ELR (cell line): ENCODE measurements at places on chromosomes 12 and 14.

DNA sequence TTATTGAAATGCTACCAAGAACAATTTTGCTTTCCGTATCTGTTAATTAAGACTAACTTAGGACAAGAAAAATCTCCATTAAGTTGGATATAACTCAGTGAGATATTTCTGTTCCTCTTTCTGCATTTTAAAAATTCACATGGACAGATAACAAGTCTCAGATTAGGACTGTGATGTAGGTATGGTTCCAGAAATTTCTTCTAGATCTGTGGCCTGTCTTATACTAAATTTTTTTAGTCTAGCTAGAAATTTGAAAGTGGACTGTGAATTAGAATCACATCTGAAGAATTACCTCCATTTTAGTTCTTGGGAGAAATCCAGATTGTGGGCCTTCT, 41.6 kb downstream of the USP15 start:
- no peak for DNase-seq

GRCh38 chr14:29643433-29644211, 284.0 kb downstream of the PRKD1 start:
- peak; percentile 5 for DNase-seq

DNA sequence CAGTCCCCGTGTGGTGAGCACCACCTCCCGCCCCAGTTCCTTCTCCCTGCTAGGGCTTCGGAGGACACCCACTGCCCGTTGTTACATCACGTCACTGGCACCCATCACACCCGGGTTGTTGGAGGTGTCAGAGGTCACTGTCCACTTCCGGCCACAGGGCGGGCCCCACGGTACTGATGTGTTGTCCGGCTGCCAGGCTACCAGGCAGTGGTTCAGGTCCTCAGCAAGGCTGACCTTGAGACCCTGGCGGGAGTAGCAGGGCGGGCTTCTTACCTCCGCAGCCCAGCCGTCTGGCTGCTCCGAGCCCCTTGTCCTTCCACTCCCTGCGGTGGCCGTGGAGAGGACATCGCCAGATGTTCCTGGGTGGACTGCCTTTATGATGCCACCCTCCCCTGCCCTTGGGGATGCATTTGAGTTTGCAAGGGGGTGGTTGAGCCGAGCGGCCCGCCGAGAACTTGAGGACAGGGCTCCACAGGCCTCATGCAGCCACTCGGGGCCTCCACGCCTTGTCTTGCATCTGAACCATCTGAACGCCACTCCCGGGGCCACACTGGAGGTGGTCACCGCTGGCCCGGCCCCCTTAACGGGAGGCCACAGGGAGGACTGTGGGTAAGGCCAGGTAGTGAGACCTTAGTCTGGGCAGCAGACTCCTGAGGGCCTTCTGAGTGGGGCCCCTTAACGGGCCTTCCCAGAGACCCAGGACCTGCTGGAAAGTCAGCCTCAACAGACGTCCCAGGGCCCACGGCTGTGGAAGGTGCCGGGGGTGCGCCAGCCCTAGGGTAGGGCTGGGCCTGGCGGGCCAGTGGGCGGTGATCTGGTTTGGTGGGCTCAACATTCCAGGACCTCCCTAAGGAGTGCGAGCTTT, 27.1 kb upstream of the PLD4 start:
- DNase-seq = no peak

- peak; percentile 25 for DNase-seq
Observed at GRCh38 chr12:54355104-54355815, 9.0 kb downstream of the GPR84 start.

- DNase-seq = peak; percentile 34
Observed at GRCh38 chr12:40622246-40622838, 69.9 kb upstream of the CNTN1 start.

GRCh38 chr14:53380052-53380866, 227.1 kb upstream of the DDHD1 start:
- no peak for DNase-seq

DNA sequence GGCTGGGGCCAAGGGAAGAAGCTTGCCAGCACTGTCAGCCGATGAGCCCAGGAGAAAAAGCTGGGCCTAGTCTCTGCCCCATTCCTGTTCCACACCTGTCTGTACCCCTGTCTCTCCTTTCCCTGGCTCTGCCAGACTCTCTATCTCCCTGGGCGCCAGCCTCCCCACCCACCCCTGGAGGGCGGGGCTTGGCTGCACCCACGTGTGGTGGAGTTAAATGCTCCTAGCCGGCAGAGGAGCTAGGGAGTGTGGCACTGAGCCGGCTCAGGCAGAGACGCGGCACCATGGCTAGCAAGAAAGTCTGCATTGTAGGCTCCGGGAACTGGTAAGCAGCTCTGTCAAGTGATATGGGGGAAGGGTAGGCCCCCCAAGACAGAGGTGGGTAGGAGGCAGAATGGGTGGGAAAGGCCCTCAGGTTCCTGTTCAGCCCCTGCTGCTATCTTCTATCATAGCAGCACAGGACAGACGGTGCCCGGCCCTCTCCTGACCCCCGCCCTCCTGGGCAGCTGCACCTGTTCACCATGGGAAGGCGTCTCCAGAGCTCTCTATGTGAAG, at the start of gene GPD1:
GPD1 (plus strand) TSS at position 242 of the 555 bp plus-strand sequence; CDS start at position 285, 43 bp downstream.
- peak; percentile 57 for DNase-seq

- peak; percentile 43 for DNase-seq
Observed at GRCh38 chr12:48997719-48998496, 1.3 kb downstream of the DDN start.

DNA sequence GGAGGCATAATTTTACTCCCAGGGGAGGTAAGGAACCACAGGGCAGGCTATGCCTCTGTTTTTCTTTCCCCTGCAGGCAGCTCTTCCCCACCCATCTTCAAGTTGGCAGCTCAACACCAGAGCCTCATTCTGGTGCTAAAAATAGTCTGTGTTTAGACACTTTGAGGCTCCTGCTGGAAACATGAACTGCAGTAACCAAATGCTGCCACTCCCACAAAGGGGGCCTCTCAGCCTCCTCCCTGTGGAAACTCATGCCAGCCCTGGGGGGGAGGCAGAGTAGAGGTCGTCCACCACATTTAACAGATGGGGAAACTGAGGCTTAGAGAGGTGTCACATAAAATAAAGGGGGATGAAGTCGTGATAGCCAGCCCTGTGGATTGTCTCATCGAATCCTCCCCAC, 61.4 kb downstream of the WSCD2 start:
- DNase-seq = no peak

- no peak for DNase-seq
Observed at GRCh38 chr12:117100851-117101673, 1.8 kb upstream of the TESC start.

DNA sequence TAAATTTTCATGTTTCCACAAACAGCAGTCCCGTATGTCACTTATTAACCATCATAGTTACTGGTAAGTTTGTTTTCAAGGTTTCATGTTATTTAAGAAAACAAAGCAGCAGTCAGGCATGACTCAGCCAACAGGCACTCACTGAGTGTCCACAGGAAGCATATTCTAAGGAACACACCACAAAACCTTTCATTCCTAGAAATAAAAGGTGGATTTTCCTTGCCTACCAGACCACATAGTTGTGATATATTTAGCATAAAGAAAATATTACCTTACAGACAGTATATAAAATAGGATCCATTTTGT, 143.3 kb upstream of the AVPR1A start:
- peak; percentile 82 for DNase-seq

DNA sequence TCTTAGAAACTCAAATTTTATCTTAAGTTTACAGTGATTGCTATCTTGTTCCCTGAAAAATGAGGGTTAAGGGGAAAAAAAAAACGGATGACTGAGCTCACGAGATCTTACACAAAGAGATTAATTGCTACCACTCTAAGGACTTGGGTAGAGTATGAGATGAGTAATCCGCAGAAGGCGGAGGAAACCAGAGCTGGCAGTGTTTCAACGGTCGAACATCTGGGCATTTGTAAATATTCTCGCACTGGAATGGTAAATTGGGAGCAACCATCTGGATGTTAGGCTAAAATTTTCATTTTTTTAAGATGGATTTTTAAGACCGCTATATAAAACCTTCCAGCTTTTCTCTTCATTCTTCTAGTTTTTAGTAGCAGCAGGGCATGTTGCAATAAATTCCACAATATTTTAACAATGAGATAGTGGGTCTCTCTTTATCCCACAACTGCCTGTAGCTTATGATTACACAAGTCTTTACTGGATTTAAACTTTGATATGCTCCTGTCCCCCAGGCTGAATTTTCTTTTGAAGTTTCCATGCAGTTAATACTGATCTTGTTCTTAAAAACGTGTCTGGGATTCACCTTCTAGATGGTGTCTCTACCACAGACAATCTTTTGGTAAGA, 1324.1 kb downstream of the AACS start:
- DNase-seq = no peak

GRCh38 chr14:90305176-90305601, 26.6 kb downstream of the NRDE2 start:
- DNase-seq = no peak

GRCh38 chr12:114864837-114865551, 181.0 kb upstream of the TBX3 start:
- no peak for DNase-seq

DNA sequence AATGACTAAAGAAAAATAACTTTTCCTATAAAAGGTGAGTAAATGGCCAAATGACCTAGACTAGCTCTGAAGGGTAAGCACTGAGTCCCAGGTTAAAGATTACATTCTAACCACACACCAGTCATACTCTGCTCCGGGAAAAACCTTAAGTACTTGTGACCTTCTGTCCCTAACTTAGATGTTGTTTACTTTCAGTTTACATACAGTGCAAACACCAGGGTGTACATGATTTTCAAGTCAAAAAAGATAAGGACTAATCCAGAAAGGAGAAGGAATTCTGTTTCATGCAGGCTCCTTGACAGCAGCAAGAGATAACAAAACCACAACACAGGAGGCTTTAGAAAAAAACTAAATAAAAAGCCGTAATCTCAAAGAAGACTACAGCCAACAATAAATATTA, 174.2 kb downstream of the PPM1H start:
- DNase-seq = no peak

DNA sequence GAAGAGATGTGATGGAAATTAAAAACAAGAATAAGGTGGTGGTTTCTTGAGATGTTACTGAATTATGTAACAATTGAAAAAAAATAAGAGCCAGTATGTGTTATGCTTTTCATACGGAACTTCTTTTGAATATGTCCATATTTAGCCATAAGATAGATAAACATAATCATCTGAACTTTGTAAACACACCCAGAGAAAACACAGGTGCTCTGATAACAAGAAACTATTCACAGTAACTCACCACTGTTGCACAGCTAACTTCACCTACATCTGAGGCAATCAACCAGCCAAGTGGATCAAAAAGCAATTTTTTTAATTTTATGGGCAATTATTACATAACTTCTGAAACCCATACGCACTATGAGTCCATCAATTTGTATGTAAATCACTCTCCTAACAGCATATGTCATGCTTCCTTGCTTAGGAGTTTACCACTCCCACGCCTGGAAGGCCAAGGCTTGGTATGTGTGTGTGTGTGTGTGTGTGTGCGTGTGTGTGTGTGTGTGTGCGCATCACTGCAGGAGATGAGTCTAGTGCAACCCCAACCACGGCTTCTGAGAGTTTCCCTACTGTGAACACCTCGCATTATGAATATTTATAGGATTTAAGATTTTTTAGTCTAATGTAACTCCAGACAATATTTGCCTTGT, 443.4 kb downstream of the BCAT1 start:
- peak; percentile 13 for DNase-seq

DNA sequence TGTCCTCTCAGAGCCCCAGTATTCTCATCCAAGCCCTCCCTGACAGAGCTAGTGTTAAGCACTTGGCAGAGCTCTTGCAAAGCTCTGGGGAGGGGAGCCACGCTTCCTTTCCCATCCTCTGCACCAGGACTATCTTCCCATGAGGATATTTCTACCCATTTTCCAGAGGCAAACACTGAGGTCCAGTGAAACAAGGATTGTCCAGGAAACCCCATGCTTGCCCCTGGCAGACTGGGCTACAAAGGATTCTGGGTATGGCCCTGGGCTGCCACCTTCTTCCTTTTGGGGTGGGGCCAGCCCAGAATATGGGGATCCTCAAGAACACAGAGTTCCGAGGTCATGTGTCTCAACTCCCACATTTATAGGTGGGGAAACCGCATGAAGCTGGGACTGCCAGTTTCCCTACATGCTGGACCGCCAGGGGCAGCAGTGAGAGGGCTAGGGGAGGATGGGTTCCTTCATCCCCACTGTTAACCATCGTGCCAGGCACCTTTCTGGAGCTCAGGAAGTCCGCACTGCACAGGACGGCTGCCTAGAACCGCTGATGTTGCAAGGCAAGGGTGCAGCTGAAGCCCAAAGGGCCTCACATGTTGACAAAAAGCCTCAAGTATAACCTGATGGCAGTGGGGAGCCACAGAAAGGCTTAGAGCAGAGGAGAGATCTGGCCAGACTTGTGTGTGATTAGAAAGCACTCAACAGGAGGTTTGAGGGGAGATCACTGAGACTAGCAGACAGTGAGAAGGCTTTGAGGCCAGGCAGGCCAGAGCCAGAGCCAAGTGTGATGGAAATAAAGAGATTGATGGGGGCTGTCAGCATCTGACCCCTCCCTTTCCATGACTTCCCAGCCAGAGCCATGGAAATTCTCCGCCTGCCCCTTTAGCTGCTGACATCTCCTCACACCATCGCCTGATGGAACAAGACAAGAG, 5.5 kb upstream of the CCDC85C start:
- peak; percentile 55 for DNase-seq

- DNase-seq = peak; percentile 35
Observed at GRCh38 chr14:77965919-77966435, 166.1 kb downstream of the ADCK1 start.

DNA sequence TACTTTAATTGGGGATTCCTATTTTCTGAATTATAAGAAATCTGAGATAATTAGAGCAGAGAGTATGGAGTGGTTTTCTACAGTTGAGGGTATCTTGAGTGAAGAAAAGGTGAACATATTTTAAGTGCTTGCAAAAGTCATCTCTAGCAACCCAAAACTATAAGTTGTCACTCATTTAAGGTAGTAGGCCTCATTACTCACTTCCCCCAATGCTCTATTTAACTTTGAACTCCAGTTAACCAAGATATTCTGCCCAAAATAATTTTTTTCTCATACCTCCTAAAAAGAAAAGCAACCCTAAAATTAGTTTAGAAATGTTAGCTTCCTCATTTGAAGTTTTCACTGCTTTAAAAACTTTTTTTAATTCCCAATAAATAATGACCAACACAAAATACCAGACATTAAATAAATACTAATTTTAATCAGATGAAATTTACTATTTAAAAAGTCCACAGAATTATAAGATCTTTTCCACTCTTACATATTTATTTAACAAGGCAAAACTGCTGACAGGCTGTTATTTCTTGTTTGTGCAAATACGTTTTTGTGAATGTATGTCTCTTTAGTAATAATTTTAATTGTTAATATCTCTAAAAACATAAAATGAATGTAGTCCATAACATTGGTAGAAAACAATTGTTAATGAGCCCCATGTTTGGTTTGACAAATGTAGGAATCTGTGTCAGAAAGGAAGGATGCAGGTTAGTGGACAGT, 47.8 kb downstream of the VRK1 start:
- no peak for DNase-seq

DNA sequence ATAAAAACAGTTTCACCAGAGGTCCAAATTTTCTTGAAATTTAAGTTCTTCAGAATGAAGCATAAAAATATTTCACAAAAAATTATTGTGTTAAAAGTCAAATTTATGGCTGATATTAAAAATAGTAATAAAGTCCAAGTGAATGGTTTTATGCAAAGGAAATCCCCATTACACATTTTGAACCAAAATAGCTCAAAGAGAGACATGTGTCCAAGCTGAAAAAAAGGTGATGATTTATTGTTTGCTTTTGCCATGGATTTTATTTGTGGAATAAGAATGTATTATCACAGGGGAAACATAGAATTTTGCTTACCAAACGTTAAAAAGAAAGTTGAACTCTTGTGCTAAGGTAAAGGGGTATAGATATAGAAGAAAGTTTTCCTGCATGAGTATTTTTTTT, 4.6 kb downstream of the FOXG1 start:
- DNase-seq = no peak

- no peak for DNase-seq
Observed at GRCh38 chr14:99552021-99552553, 51.9 kb downstream of the CCDC85C start.

GRCh38 chr14:81517798-81518398, 15.8 kb downstream of the SEL1L start:
- no peak for DNase-seq
